Amniotic epithelial cell (primary cell): ENCODE measurements at places on chromosomes 7 and 10.

DNA sequence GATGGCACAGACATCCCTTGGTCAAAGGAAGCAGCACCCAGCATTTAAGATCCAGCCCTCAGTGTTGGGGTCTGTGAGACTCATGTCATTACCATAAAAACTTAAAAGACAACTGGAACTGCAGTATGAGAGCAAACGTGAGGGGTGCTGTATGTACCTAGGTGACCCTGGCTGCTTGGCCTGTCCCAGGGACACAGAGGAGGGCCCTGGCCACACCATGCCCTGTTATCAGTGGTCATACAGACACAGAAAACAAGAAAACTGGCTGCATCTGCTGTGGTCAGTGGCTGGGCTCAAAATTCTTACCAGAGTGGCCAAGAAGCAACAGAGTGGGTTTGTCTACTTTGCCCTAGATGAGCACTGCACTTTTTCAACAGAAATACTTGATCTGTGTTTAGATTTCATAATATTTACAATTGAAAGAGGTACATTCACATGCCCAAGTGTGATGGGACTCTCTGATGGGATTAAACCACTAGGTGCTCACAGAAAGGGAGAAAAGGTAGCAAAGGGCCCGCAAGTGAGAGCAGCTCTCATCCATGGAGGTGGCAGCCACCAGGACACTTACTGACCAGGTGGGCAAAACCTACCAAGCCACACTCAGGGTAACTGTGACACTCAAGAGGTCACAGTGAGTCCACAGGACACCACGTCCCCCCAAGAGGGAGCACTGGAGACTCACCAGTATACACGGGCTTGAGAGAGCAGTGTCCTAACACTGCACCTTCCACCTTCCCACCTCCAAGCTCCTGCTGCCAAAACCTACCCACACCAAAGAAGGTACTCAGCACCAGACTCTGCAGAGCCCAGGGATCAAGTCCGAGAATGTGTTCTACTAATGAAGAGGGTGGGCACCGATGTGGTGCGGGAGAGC lies 68.1 kb upstream of the CAMK2B start:
- no peak for DNase-seq

DNA sequence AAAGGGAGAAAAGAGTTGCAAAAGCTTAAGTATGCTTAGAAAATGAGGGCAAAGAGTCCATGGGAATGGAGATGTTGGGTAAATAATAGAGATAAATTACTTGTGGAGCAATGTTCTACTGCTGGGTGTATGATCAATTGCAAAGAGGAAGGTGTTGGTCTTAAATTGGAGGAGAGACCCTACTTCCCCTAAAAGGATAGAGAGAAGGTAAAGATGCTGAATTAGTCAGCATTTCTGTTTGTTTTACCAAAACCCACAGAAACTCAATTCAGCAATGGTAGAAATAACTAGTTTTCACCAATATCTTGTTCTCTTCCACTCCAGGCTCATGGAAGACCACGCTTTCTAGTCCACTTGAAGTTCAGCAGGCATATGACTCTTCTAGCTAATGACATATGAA lies 32.1 kb downstream of the ASB4 start:
- DNase-seq: no peak

DNA sequence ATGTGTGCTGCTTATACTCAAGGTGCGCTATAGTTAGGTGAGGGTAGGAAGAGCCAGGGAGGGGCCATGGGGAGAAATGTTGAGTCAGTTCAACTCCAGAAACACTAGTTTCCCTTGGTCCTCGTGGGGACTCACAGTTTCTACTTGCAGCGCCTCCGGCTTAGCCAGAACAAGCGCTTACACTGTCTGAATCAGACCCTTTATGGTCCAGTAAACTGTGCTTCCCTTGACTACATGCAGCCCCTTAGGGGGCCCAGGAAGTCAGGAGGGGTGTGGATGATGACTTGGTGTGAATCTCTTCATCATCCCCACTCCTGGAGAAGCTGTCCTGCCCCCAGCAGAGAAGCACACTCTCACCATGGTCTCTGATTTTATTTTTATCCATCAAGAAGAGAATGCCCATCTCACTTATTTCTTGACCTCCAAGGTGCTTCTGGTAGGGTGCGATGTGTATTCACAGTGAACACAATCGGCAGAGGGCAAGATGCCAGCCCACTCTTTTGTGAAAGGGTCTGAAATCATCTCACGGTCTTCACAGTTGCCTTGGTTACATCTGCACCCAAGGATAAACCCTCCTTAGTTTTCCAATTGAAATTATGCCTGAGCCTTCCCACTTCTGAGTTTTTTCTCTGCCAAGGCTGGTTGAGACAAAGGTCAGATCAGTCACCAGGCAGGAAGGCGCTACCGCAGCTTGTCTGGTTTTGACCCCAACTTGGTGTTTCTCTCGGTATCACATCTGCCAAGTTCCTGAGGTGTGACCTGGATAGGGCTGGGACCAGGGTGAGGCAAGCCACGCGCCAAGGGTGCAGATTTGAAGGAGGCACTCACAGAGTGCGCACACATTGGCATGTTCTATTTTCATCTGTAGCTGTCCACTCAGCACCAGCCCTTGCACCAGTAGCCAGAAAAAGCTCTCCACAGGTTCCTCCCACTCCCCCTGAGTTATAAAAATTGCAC lies 62.7 kb upstream of the LRRC4 start:
- no peak for DNase-seq

- peak; percentile 22 for DNase-seq
These were observed 179.8 kb downstream of the NPSR1 start for GRCh38 chr7:34837801-34838201.

- DNase-seq: no peak
These were observed 51.2 kb downstream of the PRKG1 start for GRCh38 chr10:51125518-51125917.

DNA sequence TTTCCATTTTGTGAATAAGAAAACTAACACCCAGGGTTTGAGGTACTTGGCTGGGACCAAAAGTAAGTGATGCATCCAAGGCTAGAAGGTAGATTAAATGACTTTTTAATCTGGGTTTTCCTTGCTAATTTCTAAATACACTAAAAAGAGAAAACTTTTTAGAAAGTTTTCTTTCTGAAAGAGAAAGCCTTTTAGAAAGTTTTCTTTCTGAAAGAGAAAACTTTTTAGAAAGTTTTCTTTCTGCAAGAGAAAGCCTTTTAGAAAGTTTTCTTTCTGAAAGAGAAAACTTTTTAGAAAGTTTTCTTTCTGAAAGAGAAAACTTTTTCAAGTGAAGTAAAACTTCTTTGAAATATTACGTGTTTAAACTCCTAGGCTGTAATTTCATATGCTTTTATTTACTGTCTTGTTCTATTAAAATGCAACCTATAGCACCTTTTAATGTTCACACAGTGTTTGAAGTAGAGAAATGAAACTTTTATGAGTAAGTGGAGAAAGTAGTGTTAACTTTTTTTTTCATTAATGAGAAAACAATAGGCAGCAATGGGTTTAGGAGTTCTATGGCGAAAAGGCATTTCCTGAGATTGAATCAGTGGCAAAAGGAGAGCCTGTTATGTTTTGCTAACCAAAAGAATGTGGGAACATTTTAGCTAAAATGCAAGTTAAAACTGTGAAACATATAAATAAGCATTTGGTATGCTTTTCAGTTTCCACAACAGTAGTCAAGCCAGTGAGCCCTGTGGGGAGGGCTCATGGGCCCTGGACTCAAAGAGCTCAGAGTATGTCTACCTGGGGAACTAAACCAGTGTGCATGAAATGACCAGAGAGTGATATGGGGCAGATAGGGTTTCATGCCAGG lies 103.7 kb downstream of the RBM20 start:
- DNase-seq: no peak

DNA sequence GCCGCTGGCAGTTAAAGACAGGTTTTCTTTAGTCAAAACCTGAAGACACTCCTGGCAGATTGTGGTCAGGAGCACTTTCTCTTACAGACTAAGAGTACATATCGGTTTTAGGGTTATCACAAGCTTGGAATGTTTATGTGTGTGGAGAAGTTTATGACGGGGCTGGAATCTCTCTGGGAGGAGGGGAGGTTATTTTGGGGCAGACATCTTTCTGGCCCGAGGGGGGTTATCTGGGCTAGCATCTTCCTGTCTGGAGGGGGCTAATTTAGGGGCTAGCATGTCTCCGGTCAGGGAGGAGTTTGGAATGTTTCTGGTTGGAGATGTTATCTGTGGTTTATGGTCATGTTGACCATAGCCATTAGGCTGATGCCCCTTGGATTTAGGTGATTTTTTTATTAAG lies 141.2 kb upstream of the KIF5B start:
- peak; percentile 72 for DNase-seq

DNA sequence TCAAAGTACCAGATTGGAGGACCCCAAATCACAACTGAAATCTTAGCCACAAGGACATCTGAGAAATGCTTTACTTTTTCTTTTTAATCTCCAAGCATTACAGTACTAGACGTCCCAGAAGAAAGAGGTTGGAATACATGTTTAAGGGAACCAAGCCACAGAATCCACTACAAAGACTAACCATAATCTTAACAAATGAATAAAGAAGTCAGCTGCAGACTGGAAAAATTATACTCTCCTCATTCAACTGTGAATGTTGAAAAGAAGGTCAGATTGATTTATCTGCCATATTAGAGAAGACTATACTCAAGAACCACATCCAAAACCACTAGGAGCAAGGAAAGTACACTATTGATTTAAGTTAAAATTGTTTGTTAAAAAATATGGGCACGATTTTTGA lies 102.1 kb upstream of the ABCB5 start:
- DNase-seq: peak; percentile 6

- DNase-seq: no peak
These were observed 99.2 kb upstream of the LYZL2 start for GRCh38 chr10:30728766-30729165.

- no peak for DNase-seq
These were observed 62.6 kb downstream of the RNF32 start for GRCh38 chr7:156703209-156703608.

GRCh38 chr10:60757420-60757895 lies 20.8 kb upstream of the CDK1 start:
- peak; percentile 59 for DNase-seq

DNA sequence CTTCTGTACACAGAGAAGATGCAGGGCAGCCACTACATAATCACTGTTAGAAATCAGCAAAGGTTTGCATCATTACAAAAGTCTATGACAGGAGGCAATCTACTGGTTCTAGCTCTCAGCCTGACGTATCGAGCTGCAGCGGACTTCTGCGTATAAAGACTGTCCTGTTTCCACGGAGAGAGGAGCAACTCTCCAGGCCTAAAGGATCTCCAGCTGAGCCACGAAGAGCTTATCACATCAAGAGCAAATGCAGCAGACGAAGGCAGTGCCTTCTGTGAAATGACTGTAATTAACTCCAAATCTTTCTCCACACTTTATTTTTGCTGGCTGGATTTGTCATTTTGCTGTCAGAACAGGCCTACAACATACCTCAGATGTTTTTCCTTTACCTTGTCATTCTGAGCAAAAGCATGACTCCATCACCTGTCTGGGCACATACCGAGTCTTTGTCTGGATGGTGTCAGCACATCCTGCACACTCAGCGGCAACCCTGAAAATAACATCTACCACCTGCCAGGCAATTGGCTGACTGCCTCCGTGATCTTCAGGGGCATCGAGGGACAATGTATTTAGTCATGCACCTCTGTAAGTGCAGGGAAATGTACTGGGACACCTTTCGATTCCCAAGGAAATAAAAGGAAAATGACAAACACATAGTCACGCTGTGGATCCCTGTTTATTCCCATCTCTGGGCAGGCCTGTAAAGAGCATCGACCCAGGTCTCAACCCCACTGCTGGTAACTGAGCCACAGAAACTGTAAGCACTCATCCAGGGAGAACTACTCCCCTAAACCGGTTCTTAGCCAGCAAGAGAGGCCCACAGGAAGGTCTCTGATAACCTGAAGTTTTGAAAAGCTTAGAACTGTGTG lies 26.3 kb upstream of the SH3PXD2A start:
- no peak for DNase-seq

- DNase-seq: no peak
These were observed 147.3 kb downstream of the ARL4A start for GRCh38 chr7:12834782-12835181.

DNA sequence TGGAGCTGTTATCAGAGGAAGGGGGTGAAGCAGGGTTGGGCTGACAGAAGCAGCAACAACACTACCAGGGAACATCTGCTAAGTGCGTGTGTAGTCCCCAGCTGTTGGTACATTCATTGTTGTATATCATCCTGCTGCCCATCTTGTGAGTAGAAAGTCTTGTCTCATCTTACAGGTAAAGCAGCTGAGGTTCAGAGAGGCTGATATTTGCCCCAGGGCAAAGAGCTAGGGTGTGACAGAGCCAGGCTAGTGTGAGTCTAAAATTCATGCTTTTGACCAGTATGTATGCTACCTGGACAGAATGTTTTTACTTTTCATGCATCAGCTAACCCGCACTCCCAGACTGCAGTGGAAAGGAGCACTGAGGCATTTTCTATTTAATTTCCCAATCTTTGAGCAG lies 221.6 kb downstream of the STK31 start:
- DNase-seq: no peak

DNA sequence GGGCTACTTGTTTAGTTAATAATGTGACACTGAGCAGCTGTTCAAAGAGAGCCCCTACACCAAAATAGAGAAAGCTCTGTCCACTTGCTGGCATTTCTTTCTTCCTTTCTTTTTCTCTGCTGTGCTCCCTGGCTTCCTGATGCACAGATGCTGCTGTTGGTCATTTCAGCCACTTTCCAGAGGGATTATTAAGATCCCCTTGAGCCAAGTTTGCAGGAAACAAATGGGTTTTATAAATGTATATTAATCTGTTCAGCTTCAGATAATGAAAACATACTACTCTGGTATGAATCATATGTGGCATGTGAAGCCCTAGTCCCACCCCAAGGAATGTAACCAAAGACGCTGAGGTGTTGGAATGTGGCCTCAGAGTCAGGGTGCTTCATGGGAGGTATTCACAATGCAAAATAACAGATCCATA lies 638.2 kb upstream of the FZD8 start:
- peak; percentile 17 for DNase-seq

DNA sequence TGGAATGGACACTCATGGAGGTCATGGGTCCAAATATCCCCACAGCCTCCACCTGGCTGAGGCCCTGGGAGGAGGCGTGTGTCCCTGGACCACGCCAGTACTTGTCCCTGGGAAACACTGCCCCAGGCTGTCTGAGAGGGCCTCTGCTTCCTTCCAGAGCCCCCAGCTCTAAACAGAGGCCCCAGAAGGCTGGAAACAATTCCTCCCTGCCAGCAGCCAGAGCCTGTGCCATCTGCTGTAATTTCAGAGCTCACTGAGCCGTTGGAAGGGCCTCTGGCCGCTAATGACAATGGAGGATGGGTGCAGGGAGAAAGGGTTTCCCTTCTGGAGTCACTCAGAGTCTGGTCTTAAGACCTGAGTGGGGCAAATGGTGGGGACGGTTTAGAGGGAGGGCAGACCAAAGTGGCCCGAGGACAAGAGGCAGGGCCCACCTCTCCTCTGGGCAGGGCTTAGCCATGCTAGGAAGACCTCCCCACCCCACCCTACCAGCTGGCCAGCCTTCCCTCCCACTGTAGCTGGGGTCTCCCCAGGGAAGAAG lies 7.1 kb downstream of the CHAT start:
- no peak for DNase-seq

- peak; percentile 0 for DNase-seq
These were observed 1115.7 kb upstream of the CELF2 start for GRCh38 chr10:9901971-9902370.

GRCh38 chr7:129423700-129424410 lies 10.4 kb upstream of the STRIP2 start:
- peak; percentile 64 for DNase-seq
